ENCODE measurements at places on chromosomes 7 and 10.
A peak's percentile ranks its signal among the peaks of the same experiment; 100 is the strongest.

- peak; percentile 50 for DNase-seq
Observed at GRCh38 chr10:15419279-15419874, 48.3 kb upstream of the FAM171A1 start.

- no peak for DNase-seq
Observed at GRCh38 chr10:34428501-34428900, 386.6 kb downstream of the PARD3 start.

GRCh38 chr7:33640741-33641140, 264.6 kb upstream of the BMPER start:
- DNase-seq = no peak

- DNase-seq = no peak
Observed at GRCh38 chr7:20307901-20308300, 22.8 kb upstream of the ITGB8 start.

DNA sequence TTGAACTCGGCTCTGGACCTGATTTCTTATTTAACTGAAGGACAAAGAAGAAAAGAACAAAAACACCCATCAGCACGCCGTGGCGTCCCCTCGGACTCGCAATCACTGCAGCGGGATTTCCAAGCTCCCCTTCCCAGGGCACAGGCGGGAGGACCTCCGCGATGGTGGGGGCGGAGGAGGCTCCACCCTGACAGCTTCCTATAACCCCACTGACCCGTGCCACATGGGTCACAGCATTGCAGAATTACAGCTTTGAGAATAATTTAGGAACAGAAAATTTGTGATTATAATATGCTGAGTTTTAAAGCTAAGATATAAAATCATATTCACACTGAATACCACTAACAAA, 129.7 kb upstream of the SEC61G start:
- no peak for DNase-seq

DNA sequence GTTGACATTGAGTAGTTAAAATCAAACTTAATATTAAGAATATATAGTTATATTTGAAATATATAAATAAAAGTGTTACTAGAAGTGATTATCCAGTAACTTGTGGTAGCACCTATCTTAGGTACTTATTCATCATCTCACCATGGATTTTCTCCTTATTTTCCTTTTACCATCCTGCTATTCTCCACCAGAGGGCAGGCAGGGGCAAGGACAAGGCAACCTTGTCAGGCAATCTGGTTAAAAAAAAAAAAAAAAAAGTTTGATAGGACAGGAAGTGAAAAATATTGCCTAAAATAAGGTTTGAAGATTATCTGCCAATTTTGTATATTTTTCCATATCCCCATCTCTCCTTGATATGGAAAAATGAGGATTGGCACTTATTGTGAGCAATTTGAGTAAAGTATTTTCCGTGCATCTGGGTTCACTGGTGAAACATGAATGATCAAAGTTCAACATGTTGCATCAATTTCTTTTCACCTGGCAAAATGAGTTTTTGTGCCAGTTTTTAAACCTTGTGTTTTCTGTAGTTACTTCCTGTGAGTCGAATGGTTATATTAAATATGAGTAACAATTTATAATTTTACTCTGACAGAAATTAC, 256.7 kb downstream of the AGMO start:
- no peak for DNase-seq

DNA sequence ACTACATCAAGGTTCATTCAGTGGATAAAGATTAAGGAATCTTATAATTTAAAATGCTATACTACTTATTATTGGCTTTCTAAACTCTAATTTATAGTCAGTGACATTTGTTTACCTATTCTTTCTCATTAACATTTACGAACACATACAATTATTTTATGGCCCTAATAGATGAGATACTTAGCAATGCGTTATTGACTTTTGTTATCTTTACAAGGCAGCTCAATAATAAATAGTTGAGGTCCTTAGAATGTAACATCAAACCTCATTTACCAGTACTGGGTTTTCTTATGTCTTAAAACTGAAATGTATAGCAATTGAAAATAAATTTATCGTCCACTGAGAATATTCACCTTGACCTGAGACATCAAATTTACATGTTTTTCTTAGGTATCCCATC, 89.0 kb downstream of the THSD7A start:
- no peak for DNase-seq

DNA sequence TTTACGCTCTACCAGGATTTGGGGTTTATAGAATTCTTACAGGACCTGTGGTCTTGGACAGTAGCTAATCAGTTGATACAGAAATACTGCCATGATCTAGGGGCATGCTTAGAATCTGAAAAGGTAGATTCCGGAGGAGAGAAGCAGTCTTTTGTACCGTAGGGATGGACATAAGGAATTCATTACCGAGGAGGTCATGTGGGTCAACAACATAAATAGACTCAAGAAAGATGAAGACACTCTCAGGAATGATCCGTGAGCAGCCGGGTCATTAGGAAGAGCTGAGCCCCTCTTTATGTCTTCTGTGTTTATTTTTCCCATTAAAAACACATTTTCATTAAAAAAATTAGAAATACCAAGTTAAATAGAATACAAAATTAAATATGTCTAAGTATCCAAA, 160.1 kb upstream of the TNS3 start:
- no peak for DNase-seq

GRCh38 chr10:28676326-28676967, 874 bp upstream of the BAMBI start:
- peak; percentile 25 for DNase-seq

DNA sequence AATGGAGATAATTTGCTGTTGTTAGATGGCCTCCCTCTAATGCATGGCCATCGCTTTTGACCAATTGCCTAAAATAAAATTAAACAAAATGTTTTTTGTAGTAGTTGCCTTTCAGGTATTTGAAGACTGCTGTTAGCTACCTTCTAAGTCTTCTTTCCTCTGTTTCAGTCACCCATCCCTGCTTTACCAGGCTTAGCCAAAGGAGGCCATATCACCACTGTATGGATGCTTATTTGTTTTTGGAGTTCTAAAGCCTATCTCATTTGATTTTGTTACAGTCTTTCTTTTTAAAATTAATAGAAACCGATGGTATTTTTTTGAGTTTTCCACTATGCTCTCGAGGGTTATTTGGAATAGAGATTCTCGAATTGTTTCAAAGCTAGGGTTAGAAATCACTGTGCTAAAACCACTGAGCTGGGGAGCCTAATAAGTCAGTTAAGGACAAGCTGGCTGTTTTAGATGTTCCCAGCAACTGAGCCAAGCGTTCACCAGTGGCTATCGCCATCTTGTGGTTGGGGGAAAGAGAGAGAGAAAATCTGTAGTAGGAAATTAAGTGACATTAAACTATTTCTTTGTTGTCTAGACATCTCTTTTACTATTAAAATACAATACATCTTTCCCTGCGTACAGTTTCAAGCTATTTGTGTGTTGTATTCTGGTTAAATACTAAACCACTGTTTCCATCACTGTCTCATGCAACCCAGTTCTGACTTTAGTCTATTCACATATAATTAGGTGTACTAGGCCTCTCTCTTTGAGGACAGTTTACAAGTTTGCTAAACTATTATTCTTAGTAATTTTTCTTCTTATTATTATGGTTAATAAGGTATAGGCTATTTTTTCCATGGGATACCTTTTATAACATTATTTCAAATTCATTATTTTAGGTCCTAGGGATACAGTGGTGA, 52.2 kb downstream of the GPR158 start:
- DNase-seq = peak; percentile 3

DNA sequence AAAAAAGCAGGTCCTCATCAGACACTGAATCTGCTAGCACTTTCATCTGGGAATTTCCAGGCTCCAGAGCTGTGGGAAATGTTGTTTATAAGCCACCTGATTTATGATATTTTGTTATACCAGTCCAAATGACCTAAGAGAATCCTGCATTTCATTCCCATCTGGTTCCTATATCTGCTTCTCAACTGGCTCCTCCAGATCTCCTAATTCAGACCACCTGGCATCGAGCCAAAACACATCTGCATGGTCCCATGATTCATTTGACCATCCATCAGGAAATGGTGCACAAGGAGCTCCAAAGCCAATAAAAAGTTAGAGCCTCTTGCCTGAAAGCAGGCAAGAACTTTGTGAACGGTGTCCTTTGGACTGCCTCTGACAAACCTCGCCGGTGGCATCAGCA, 108.9 kb downstream of the IPMK start:
- no peak for DNase-seq

- no peak for DNase-seq
Observed at GRCh38 chr10:114064151-114065048, 20.7 kb downstream of the ADRB1 start.

DNA sequence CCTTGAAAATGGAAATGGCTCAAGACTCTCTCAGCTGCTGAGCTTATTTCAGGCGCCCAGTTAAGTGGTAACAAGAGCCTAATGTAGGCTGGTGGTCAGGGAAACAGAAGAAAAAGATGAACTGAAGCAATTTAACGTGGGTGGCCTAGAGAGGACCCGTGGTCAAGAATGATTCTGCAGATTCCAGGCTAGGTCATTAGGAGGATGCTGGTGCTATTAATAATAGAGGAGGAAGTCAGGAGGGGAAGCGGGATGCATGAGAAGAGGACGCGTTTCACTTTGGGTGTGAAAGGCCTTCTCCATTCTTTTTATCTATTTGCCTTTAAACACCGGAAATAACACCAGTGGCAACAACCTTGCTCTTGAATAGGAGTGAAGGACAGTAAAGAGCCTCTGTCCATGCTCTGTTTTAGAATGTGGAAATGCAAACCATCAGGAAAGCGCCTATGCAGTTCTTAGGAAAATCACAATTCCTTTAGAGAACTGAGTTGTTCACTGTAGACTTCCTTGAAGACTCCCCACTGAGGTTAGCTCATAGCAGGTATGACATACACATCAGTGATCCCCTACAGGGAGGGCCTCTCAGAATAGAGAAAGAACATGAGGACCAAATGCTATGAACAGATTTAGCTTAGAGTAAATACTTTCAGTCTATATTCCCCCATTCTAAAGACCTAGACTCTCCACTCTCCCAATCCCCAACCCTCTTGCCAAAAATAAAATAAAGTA, 8.6 kb downstream of the LIPA start:
- no peak for DNase-seq

DNA sequence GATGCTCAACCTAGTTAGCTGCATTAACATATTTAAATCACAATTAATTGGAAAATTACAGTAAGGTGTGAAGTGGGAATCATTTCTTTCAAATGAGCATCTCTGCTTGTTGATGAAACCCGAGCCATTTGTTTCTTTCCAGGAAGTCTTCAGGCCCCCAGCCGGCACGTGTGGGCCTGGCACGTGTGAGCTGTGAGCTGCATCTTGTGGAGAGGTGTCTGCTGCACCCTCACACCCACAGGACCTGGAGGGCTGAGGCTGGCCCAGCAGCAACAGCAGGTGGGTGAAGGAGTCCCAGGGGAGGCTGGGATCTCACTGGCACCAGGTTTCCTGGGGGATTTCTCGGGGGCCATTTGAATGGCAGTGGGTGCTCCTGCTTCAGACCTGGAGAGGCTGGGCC, 372.5 kb upstream of the MKI67 start:
- DNase-seq = no peak

DNA sequence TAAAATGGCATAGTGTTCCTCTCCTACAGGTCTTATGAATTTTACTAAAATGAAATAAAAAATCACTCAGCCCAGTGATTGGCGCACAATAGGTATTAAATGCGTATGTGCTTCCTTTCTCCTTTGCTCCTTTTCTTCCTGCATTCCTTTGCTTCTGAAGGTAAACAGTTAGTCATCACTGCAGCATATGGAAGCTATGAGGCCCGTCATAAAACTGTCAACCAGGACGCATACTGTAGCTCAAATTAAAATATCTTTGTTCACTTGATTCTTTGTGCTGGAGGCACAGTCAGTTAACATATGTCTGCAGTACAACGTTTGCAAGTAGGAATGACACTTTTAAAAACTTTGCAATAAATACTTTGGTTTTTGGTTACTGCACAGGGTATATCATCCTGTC, 374.7 kb downstream of the TCERG1L start:
- no peak for DNase-seq

- DNase-seq = no peak
Observed at GRCh38 chr7:105209433-105209832, 179.3 kb downstream of the SRPK2 start.

DNA sequence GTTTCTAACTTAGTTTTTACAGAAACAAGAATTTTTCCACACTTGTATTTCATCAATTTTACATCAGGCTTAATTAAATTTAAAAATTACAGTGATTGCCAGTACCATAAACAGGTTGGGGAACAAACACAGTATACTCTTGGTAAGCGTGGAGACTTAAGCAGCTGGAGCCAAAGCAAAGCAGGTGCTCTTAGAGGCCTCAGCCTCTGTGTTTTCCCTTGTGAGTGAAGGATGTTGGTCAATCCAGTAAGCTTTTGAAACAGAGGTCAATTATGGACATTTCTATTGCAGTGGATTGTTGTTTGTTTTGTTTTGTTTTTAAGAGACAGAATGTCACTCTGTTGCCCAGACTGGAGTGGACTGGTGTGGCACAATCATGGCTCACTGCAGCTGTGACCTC, 100.6 kb upstream of the CELF2 start:
- DNase-seq = no peak

GRCh38 chr10:93565446-93565845, 1.0 kb upstream of the FFAR4 start:
- DNase-seq = no peak

DNA sequence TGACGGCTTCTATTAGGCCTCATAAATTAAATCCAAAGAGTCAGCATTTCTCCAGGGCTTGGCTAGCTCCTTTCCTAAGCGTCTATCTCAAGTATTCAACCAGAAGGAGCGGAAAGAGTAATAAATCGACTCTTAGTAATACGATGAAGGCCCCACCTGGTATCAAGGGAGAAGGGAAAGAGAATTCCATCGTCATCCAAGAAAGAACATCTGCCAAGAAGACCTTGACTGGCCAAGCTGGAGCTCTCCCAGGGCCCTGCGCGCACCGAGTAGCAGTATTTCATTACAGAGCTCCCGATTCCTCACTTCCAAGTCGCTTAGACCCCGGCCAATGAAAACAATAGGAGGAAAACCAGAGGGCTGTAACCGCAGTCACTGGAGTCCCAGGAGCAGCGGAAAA, 178.0 kb upstream of the FRMD4A start:
- no peak for DNase-seq

GRCh38 chr10:131785121-131785460, 115.7 kb upstream of the PPP2R2D start:
- no peak for DNase-seq

DNA sequence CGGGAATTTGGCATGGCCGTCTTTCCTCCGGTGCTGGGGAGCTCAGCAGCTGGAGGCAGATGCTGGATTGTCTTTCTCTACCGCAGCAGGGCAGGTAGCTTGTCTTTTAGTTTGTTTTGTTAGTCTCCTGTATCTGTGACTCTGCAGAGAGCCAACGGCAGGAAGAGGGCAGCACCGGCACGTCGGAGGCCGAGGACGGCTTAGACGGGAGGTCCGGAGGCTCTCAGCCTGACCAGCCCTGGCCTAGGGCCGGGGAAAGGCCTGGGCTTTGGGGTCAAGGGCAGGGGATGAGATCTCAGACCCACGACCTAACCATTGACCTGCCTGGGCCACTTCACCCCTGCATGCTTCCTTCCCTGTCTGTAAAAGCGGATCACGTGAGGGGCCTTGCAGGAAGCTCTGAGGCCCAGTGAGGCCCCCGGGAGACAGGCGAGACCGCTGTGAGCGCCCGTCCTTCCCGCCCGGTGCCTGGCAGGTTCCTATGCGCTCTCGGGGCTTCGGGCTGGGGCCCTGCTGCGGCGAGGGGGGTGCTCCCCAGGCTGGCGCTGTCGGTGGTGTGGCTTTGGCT, 72.7 kb downstream of the LHPP start:
- no peak for DNase-seq

- no peak for DNase-seq
Observed at GRCh38 chr10:120516426-120516825, 59.4 kb downstream of the PLPP4 start.

- peak; percentile 55 for DNase-seq
Observed at GRCh38 chr10:95560278-95561176, 644 bp downstream of the SORBS1 start.

- DNase-seq = no peak
Observed at GRCh38 chr10:21057989-21058388, 160.9 kb upstream of the NEBL start.

Data from CD4-positive, alpha-beta T cell treated with Interleukin-6 for 4 hours (primary cell).